ENCODE measurements at places on chromosomes 7 and 10.
A peak's percentile ranks its signal among the peaks of the same experiment; 100 is the strongest.

DNA sequence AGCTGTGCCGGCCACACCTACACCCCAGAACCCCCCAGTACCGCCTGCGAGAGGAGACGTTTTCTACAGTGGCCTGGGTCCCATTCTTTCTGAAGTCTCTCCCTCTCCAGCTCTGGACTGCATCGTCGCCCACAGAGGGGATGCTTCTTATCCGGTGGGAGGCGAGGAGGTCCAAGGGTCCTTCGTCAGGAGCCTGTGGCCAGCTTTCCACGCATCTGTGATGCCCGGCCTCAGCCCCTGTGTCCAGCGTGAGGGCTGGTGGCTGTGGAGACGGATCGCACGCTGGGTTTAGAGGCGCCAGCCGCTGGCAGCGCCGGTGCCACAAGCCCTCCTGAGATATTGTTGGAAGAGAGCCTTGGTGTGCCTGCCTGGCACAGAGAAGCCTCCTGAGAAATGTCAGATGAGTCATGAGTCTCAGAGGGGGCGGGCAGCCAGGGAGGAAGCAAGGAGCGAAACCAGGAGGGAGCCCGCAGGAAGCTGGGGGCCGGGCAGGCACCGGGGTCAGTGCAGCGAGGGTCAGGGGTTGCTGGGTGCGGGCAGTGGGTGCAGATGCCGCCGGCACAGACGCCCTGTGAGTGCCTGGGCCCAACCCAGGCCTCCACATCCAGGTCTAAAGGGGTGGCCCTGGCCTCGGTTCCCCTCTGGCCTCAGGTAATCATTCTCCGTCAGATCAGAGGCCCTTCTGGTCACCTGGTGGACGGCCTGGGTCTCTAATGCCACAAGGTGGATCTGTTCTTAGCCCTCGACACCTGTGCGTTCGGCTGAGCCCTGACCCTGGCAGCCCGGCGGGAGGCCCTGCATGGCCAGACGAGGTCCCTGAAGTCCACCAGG, 86.0 kb upstream of the DIP2C start:
- no peak for DNase-seq

DNA sequence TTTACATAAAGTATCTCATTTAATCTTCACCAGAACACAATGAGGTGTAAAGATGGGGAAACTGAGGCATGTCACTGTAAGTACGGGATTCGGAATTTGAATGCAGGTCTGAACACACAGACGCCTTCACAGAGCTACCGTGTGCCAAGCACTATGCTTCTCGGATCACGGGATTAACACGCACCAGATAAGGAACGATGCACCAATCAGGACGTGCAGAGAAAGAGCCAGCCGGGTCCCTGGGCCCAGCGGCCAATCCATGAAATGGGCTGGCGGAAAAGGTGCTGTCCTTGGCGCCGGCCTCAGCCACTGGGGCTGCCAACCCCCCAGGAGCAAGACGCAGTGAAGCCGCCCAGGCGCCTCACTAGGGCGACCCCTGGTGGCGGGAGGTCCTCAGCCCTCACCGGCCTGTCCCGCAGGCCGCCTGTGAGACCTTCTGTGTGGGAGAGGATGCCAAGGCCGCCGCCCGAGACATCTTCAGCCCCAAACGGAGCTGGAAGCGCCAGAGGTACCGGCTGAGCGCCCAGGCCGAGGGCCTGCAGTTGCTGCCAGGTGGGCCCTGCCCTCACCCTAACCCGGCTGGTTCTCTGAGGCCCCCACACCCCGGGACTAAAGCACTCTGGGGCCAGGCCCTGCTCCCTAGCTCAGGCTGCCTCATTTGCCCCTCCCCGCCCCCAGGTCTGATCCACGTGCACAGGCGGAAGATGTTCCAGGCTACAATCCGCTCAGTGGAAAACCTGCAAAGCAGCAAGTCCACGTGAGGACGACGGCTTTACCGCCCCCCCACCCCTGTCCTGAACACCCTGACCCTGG, 15.6 kb downstream of the ATG9B start:
- DNase-seq = peak; percentile 77

DNA sequence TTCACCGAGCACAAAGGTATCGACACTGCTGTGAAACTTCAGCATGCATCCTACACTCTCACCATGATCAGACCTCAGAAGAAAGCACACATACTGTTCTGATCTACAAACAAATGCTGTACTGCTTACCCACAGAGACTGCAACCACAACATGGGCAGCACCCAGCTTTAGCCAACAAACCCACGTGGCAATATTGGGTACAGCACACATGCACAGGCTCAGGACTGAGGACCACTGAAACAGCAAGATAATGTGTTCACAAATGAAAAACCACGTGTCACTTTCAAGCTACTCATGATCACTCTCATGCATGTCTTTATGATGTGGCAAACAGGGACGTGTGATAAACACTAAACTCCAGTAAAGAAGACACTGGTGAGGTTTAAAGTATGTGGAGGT, 119.3 kb upstream of the PTN start:
- DNase-seq = no peak

- DNase-seq = no peak
Observed at GRCh38 chr10:133537546-133538545, 10.7 kb downstream of the CYP2E1 start.

GRCh38 chr7:158876984-158877383, 20.6 kb downstream of the DYNC2I1 start:
- no peak for DNase-seq

DNA sequence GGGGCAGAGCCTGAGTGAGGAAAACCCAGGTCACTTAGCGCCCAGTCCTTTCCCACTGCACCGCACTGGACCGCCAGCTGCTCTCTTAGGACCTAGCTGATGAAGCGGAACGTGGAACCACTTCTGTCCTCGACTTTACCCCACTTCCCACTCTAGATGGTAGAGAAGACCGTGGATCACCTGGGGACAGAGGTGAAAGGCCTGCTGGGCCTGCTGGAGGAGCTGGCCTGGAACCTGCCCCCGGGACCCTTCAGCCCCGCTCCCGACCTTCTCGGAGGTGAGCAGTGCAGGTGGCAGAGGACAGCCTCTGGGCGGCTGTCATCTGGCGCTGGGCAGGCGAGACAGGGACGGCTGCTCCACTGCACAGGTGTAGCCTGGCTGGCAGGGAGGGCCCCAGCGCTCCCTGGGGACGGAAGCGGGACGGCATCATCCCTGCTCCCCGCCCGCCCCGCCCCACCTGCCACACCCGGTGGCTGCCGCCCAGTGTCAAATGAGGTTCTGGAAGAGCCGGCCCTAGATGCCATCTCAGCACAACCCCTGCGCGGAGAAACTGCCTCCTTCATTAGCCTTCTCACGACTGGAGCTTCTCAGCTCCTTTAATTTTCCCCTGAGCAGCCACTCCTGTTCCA, 11.7 kb downstream of the PLAC9 start:
- no peak for DNase-seq

DNA sequence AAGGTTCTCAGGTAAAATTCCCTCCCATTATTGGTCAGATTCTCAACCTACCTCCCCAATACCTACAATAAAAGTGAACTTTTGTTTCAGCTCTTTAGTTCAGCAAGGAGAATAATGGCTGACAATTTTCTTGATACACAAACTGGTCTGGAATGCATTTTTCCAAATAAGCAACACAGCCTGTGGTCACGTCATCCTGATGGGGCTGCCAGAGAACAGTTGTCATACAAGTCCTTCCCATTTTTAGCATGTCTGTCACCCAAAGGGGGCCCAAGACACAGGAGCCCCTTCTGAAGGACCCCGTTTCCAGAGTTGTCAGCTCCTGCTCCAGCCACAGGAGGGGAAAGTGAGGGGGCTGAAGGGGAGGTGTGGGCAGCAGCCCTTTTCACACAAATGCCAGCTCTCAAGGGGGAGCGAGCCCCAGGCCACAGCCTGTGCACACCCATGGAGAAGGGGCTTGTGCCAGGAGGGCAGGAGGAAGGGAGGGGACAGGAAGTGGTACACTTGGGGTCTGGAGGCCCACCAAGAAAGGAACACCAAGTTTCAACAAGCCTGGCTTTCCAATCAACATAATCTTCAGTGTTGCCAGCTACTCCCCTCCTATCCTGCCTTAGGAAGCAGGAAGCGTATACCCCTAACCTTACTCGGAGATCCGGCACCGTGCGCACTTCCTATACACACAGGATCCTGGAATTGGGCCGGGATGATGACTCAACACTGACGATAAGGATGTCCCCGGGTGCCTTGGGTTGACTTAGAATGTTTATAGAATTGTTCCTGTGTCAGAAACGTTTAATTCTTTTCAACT, 43.4 kb upstream of the PDLIM1 start:
- DNase-seq = no peak

DNA sequence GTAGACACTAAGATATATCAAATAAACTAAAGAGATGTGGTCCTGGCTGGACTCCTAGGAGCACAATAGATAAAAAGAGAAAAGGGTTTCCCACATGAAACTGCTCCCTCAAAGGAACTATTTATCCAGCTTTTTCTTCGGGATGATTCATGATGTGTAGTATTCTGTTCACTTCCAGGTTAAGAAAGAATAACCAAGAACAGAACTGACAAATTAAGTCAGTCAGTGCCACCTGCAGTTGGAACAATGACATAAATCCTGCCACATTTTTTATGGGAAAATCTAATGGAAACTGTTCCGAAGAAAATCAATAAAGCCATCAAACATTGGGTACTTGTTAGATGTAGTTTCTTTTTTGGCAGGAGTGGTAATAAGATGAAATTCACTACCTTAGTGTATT, 87.1 kb downstream of the POLR1F start:
- DNase-seq = no peak

DNA sequence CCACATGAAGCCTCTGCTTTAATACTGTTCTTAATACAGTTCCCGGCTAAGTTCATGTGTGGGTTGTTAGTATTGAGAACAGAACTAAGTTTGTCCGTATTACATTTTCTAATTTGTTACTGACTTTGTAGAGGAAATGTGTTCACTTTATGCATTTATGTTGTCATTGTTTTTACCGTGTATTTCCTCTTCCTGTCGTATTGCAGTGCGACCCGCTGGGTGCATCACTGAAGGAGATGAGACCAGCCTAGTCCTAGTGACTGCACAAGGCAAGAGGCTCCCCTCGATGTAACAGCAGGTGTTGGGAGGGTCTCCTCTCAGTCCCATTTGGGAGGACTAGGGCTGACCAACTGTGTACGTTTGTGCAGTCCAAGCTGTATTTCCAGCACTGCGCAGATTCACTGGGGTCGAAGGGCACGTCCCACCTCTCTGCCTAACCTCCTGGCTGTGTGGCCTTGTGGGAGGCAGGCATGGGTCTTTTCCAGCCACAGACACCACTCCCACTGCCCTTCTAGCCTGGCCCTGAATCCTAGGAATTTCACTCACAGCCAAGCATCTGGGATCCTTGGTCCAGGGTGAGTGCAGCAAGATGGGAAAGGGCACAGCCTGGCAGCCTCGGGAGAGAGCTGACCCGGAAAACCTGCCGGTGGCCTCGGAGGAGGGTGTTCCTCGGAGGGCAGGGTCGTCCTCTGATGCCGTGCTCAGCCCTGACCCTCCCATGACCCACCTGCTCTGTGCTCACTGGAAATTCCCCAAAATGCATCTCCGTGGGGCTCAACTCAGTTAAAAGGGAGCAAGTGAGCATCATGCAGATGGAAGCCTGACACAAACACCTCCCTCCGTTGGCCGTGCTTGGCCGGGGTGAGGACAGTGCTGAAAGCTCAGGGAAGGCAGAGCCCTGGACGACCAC, 63.9 kb upstream of the FAM20C start:
- DNase-seq = no peak

Data from activated T-helper 9 cell treated with anti-CD3 and anti-CD28 coated beads, Interleukin-2, amount 50 U/mL, for 16 hours (primary cell).